ENCODE measurements at places on chromosomes 5 and 9. TPM values are rescaled to one million over a fixed set of nuclear protein-coding genes. Genes with fewer than 3 reads are reported as not detected.

GRCh38 chr5:99000876-99001275, 72.1 kb upstream of the CHD1 start:
- no peaks in the 10 kb centered on the region for H3K4me1 ChIP-seq
- no peaks in the 10 kb centered on the region for H3K36me3 ChIP-seq
- no peak for DNase-seq

DNA sequence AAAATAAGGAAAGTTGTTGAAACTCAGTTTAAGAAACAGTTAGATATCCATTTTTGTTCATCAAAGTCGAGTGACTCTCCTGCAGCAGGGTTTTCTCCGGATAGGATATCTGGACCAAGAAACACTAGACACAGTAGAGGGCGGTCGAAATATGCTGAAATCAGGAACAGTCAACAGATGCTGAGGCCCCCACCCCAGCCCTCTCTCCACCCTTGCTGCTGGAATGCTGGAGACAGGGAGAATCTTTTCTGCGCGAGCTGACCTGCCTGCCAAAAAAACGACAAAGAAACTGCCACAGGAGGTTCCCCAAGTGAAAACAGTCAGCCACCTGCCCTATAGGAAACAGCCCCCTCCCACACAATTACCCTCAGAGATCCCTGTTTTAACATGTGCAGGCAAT, 4.3 kb upstream of the IL13 start:
- no peak overlapping the region for H3K27ac ChIP-seq
- H3K4me3 ChIP-seq = no peak overlapping the region
- DNase-seq = no peak
- H3K36me3 ChIP-seq = no peaks in the 10 kb centered on the region
- H3K27me3 ChIP-seq = no peaks in the 10 kb centered on the region

DNA sequence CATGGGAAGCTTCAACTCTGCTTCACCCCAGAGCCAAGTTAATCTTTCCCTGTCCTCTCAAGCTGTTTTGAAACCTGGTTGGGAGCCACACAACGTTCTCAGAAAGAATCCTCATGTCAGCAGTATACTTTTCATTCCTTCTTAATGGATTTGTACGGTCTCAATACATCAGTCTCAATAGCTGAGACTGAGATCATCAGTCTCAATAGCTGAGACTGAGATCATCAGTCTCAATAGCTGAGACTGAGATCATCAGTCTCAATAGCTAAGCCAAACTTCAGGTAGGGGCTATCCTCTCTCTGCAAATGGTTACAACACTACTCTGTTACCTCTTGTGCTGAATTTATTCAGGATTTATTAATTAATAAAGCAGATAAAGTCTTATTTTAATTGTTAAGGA, 1317.4 kb upstream of the CDH9 start:
- no peaks in the 10 kb centered on the region for H3K4me1 ChIP-seq
- no peak overlapping the region for H3K27ac ChIP-seq
- H3K4me3 ChIP-seq = no peak overlapping the region
- H3K36me3 ChIP-seq = no peaks in the 10 kb centered on the region
- no peaks in the 10 kb centered on the region for H3K27me3 ChIP-seq
- DNase-seq = peak; percentile 6

Gene TNFSF8
- not detected for total RNA-seq

Gene ECSCR
- total RNA-seq = 1.00 TPM

Gene ZNF79
- total RNA-seq = 11.5 TPM

Gene TTC39B
- 7.0 TPM for total RNA-seq

All from astrocyte (in vitro differentiated cells and primary cell).